ENCODE measurements at places on chromosomes 5 and 9.

- no peak for DNase-seq
These were observed 89.8 kb upstream of the TUT7 start for GRCh38 chr9:86443992-86444391.

DNA sequence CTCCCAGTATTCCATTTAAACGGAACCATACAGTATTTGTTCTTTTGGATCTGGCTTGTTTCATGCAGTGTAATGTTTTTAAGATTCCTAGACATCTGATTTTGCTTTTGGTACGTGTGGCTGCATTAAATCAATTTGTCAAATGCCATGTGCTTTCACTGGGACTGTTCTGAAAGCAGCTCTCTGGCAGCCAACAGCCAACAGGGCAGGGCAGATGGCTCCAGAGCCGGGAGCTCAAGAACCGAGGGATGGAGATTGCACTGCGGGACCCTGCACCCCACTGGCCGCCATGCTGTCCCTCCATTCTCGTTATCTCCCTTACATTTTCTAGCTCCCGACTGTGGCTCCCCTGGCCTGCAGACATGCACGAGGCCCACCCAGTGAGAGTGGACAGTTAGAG, 33.4 kb upstream of the AIF1L start:
- no peak for DNase-seq

- DNase-seq, result no peak
These were observed 162.9 kb upstream of the DAB2 start for GRCh38 chr5:39587675-39588074.

DNA sequence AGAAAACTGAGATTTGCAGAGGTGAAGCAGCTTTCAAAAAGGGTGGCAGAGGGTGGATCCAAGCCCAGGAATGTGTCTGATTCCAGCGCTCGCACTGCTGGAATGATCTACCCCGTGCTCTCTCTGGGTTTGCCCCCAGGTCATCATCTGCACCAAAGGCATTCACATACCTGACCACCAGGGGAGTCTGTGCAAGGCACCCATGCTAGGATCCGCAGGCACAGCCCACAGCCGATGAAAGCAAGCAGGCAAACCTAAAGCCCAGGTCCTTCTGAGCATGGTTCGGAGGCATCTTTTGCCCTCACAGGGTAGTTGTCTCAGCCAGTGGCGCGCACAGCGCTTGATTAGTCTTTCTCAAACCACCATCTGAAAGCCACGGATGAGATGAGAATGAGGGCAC, 56.6 kb downstream of the TEK start:
- DNase-seq, result no peak

- DNase-seq, result no peak
These were observed 13.3 kb downstream of the SPARC start for GRCh38 chr5:151673421-151673820.

- no peak for DNase-seq
These were observed 12.1 kb downstream of the LRRC14B start for GRCh38 chr5:203246-203930.

- DNase-seq, result no peak
These were observed 191.9 kb upstream of the SEMA6A start for GRCh38 chr5:116766470-116766947.

- no peak for DNase-seq
These were observed 6.8 kb upstream of the ANKRD31 start for GRCh38 chr5:75243510-75243909.
